Cardiac fibroblast (primary cell): ENCODE measurements at places on chromosomes 1 and 21.

DNA sequence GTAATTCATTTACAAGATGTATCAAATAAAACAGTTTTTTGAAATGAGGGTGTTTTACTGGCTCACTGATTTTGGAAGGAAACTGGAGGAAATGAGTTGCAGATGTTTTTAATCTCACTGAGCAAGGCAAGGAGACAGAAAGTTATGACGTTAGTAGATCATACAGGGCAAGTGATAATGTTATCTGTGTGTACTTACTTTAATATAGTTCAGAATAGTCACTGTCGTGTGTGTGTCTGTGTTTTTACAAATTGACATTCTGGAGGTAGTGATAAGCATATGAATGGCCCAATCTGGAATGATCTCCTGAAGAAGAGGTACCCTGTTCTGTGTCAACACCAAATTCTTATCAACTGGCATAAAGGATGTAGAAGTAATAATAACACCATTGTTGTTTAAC lies 1.9 kb upstream of the GBP4 start:
- DNase-seq: no peak

DNA sequence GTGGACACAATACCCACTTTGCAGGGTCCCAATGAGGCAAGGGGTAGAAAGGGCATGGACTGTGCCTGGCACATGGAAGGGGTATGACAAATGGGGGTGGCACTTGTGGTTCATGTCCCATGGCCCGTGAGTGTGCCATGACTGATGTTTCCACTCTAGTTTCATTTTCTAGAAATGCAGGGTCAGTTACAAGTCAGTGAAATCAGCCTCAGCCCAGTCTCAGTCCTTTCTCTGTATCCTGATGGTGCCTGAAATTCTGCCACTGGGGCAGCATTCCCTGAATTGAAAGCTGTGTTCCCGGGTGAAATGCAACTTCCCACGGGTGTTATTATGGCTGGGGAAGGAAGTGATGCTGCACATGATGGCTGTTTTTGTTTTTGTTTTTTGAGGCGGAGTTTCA lies 110.8 kb upstream of the ZBTB40 start:
- DNase-seq: no peak

DNA sequence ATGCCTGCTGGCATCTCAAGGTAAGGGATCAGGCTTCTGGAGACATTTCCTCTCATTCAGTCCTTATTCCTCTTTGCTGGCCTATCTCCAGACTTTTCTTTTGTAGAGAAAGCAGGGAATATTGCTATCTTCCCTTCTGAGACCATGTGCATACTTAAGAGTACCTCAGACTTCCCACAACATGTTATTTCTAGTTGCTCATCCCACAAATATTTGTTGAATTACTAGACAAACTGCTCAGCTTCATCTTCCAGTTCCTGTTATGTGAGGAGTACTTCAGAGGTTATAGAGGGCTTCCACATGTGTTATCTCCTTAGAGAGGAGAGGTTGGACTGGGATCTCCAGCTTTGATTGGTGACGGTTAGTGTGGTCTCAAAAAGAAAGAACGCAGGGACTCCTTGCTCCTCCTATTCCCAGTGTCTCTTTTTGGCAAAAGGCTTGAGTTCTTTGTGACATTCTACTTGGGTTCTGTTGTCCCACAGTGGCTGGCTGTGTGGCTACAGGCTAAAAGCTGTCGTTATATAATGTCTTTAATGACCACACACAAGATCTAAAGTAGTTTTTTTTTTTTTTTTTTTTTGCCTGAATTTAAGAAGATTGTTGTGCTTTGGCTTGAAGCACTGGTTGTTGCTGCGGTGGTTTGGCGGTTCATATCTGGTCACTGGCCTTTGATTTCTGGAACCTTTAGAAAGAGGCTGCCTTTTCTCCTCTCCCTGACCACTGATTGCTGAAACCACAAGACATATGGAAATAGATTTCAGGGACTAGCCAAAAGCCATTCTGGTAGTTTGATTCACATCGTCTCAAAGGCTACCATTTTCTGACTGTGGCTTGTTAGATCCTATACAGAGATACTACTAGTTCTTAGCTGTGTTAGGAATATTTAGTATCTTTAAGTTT lies 78.7 kb downstream of the FGGY start:
- DNase-seq: peak; percentile 93

- DNase-seq: no peak
Observed at GRCh38 chr1:22236900-22237299, 94.0 kb upstream of the WNT4 start.

DNA sequence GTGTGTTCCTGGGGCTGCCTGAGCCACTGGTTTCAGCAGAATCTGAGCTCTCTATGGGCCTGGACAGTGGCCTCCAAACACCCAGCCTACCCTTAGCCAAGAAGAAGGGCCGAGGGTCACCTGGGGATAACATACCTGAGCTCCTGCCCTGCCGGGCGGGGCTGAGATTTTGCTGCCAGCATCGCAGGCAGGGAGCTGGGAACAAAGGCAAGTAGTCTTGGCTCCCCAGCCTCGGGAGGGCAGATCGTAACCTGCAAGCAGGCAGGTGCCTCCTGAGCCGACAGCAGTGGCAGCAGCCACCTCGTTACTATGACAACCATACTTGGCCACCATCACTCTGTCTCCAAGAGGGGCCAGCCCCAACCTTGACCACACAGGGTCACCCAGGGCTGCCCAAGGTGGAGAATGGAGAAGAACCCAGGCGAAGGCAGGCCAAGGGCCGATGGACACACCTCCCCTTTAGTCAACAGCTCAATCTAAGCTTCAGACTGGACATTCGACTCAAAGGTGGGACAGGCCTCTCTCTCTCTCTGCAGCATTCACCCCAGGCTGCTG lies 54.6 kb downstream of the TOMM20 start:
- no peak for DNase-seq

- peak; percentile 82 for DNase-seq
Observed at GRCh38 chr1:25805863-25806225, 5.9 kb downstream of the SELENON start.

- no peak for DNase-seq
Observed at GRCh38 chr1:32073299-32074229, 825 bp downstream of the TMEM39B start.

GRCh38 chr21:26236281-26236680 lies 65.7 kb upstream of the APP start:
- DNase-seq: no peak

GRCh38 chr21:37654596-37654995 lies 261.7 kb downstream of the KCNJ6 start:
- no peak for DNase-seq

GRCh38 chr1:58622571-58622970 lies 45.5 kb upstream of the TACSTD2 start:
- DNase-seq: no peak

DNA sequence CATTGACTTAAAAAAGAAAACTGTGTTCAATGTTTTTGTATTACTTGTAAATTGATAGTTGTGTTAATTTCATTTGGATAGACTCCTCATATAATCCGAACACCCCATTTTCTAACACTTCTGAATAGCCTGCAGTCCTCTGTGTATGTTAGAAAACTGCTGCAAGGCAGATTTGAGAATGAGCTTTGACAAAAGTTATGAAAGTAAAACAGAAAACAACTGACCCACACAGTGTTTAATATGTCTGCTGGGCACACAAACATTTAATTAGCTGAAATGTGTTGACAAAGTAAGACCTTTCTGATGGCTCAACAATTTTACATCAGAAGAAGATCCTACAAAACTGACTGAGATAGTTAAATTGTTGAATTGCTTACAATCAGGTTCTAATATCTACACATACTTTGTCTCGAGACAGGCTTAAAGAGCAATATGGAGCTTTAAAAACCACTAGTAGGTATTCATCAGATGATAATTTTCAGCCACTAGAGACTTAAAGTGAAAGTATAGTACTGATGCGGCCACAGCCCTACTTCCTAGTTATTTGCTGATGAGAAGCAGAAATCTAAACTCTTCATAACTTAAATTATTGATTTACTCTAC lies 40.0 kb upstream of the PRMT6 start:
- DNase-seq: no peak

GRCh38 chr1:58063095-58063494 lies 483.4 kb downstream of the OMA1 start:
- DNase-seq: no peak

DNA sequence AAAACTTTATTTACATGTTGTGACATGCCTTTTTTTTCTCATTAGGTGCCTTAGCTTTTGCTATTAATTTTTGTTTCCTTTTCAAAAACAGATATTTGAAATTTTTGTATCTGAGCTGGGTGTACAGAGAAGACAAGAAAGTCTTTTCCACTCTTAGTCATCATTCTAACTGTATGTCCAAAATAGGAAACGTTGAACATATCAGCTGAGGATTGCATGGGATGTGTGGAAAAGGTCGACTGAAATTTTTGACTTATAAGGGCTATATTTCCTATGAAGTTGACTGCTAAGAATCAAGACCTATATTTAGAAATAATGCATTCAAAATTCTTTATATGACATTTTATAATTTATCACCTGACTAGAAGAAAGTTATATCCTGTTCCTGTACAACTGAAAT lies 270.0 kb upstream of the ZRANB2 start:
- DNase-seq: peak; percentile 75

- DNase-seq: no peak
Observed at GRCh38 chr1:54766726-54767125, 2.4 kb upstream of the PARS2 start.

DNA sequence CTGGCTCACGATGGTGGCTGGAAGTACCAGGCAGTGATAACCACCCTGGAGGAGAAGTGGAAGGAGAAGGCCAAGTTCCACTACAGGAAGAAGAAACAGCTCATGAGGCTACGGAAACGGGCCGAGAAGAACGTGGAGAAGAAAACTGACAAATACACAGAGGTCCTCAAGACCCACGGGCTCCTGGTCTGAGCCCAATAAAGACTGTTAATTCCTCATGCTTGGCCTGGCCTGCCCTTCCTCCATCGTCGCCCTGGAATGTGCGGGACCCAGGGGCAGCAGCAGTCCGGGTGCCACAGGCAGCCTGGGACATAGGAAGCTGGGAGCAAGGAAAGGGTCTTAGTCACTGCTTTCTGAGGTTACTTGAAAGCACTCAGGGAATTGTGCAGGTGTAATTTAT lies 10.8 kb downstream of the IL24 start:
- no peak for DNase-seq

- DNase-seq: peak; percentile 57
Observed at GRCh38 chr1:21898326-21899200, 38.5 kb downstream of the HSPG2 start.

DNA sequence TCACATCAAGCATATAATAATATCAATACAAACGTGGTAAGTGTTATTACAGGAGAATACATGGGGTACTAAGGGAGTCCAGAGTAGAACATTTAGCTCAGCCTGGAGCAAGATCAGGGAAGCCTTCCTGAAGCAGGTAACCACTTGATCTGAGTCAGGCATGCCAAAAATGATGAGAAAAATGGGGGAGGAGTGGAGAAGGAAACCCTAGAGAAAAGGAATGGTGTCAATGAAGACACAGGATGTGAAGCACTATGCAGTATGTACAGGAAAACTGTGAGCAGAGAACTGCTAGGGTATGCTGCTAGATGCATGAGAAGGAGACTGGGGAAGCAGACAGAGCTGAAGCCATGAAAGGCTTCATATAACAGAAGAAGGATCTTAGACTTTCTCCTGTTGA lies 84.7 kb downstream of the NOTCH2 start:
- DNase-seq: no peak

GRCh38 chr1:209854196-209854595 lies 26.4 kb downstream of the UTP25 start:
- DNase-seq: no peak

DNA sequence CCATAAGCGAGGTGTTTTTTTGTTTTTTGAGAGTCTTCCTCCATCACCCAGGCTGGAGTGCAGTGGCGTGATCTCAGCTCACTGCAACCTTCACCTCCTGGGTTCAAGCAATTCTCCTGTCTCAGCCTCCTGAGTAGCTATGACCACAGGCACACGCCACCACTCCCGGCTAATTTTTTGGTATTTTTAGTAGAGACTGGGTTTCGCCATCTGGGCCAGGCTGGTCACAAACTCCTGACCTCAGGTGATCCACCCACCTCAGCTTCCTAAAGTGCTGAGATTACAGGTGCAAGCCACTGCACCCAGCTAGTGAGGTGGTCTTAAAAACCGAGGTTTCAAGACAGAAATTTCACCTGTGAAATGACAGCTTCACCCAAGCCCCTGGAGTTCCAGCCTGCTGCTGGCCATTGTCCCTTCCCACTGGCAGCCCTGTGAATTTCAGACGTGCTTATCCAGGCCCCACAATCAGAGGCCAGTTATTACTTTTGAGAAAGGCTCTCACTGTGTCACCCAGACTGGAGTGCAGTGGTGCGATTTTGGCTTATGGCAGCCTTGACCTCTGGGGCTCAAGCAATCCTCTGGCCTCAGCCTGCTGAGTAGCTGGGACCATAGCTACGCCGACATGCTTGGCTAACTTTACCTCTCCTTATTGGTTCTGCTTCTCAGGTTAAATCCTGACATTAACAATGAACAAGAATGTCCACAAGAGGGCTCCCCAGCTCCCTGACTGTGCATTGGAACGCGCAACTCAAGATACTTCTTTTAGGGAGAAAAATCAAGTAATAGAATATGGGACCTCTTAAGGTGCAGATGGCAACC lies 19.4 kb downstream of the ENO1 start:
- peak; percentile 76 for DNase-seq

- DNase-seq: no peak
Observed at GRCh38 chr1:15598436-15598835, 13.6 kb upstream of the AGMAT start.
